ENCODE measurements at places on chromosomes 2 and 18.

DNA sequence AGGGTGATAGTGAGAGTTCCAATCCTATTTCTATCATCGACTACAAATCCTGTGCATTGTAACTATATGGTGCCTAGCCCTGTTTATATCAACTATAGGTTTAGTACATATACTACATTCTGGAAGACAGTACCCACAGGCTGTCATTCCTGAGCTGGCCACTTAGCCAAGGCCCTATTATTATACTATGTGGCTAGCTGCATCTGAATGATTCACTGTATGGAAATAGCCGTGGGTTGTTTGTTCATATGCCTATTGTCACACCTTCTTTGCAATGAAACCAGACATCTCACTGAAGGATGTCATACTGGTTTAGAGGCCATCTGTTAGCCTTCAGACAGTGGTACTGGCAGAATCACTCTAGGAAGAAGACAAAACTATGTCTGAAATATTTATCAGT lies 62.3 kb upstream of the FSIP2 start:
- no peak for DNase-seq

DNA sequence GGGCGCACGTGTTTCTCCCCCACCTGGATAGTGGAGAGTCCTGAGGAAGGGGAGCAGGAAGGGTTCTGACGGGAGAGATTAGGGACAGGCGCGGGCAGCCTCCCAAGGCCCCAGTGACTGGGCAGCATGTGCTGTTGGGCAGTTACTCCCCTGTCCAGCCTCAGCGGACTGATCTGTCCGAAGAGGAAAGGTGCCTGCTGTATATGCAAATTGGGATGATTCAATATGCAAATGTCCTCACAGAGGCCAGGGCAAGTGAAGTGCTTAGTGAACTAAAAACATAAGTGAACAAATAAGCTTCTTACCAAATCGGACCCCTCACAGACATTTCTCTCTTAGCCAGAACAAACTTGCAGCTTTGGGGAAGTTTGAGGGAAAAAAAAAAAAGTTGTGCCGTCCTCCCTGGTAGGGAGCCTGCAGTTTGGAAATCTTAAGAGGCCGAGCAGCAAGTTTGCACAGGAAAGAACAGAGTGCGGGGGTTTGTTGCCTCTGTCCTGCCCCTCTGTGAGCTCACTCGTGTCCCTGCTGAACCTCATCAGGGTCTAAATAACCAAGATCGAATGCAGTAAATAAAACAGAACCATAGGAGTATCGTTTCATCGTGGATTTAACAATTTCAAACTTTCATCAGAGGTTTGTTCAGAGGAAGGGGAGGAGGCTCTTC lies 141.4 kb downstream of the KCTD1 start:
- DNase-seq: no peak

GRCh38 chr2:149768320-149768799 lies 180.8 kb upstream of the MMADHC start:
- DNase-seq: peak; percentile 12

DNA sequence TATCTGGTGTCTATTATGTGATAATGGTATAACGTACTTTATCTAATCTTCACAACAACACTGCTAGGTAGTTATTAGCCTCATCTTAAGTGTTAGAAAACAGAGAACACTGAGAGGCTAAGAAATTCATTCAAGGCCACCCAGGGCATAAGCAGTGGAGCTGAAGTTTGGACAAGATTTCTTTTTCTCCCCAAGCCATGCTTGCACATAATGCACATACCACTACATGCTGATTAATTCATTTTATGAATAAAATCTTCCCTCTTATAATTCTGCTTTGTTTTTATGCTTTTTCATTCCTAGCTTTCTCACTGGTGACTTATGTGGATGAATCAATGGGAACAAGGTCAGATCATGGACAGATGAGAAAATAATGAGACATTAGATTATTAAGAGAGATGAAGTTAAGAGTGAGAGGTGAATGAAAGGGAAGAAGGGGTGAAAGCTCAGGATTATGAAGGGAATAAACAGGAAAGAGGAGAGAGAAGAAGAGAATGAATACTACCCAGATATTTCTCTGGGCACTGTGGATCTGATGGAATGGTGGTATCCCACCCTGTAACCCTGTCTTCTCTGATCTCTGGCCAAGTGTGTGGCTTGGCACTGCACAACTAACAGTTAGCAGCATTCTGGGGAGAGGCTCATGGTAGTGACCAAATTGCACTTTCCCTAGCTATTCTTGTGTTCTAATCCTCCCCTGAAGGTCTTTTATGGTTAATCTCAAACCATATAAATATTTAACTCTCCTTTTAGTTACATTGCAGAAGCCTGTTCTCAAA lies 17.7 kb upstream of the GALNT3 start:
- no peak for DNase-seq

DNA sequence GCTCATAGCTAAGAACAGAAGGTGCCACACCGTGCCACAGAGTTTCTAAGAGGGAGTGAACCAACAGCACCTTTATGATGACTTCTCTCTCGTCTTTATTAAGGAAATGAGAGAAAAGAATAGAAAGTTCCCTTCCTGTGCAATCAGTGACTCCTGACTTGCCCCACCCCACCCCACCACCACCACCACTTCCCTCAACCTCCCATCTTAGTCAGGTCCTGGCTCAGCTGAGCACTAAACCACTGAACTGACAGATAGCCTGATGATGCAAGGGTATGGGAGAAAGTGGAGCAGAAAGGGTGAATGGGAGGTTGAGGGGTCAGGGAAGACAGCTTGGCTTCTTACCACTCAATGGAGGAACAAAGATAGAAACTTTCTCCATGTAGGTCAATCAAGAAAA lies 75.2 kb upstream of the RMDN2 start:
- peak; percentile 42 for DNase-seq

DNA sequence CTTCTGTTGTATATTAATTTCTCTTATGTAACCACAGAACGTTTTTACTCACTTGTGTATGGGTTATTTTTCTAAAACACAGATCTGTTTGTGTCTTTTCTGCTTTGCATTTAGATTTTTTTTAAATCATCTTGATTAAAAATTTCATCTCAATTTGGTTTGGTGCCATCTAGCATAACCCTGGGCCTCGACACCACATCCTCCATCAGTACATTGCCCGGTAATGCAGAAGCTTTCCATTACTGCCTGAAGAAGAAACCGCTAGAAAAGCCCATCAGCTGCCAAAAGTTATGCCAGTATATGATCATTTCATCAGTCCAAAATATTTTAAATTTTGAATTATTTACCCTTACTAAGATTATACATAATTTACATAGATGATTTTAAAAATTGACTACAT lies 26.2 kb downstream of the MAPRE2 start:
- no peak for DNase-seq
